ENCODE measurements at places on chromosomes 11 and 22.

GRCh38 chr11:42085736-42086135 is 626.3 kb upstream of the LRRC4C start:
- no peak for DNase-seq

- DNase-seq: no peak
These were observed 32.0 kb downstream of the APLP2 start for GRCh38 chr11:130101661-130102060.

DNA sequence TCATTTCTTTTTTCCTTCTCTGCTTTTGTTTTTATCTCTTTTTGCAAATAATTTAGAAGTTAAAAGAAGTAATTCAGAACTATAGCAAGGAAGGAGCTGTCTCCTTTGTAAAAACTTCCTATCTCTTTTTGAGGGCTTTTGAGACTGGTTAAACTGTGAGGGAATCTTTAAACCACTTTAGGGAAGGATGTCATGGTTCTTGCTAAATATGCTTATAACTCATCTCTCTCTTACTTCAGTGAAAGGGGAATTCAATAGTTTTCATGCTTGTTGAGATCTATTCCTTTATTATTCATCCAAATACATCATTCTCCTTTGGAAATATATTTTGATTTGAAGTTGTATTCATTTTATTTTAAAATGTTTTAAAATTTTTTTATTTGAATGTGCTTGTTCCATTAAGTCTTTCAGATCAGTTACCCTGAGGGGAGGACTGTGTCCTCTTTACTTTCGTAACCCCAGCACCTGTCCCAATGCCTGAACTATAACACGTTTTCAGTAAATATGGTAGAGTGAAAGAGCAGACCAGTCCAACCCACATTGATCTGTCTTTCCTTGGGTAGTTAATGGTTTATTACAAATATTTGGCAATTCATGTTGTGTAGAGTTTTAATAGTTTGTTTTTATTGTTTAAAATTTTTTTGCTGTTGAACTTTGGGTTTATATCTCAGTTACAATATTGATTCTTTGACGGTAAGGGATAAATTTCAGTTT is 27.5 kb downstream of the AMOTL1 start:
- DNase-seq: no peak

DNA sequence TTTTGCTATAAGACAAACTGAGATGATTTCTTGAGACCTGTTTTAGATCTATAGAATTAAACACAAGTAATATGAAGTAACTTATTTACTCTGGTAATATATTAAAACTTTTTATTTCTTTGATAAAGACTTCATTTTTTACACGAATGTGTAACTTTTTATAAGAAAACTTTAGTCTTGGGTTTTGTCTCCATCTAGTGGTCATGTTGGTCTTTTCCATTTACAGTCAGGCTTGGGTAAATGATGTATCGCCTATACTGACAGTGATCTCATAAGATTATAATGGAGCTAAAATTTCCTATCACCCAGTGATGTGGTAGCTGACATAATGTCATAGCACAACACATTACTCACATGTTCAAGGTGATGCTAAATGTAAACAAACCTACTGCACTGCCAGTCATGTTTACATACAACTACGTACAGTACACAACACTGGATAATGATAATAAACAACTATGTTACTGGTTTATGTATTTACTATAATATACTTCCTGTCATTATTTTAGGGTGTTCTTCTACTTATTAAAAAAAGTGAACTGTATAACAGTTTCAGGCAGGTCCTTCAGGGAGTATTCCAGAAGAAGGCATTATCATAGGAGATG is 7.5 kb upstream of the C11orf97 start:
- no peak for DNase-seq

- DNase-seq: no peak
These were observed 368 bp upstream of the CHORDC1 start for GRCh38 chr11:90223248-90223585.

DNA sequence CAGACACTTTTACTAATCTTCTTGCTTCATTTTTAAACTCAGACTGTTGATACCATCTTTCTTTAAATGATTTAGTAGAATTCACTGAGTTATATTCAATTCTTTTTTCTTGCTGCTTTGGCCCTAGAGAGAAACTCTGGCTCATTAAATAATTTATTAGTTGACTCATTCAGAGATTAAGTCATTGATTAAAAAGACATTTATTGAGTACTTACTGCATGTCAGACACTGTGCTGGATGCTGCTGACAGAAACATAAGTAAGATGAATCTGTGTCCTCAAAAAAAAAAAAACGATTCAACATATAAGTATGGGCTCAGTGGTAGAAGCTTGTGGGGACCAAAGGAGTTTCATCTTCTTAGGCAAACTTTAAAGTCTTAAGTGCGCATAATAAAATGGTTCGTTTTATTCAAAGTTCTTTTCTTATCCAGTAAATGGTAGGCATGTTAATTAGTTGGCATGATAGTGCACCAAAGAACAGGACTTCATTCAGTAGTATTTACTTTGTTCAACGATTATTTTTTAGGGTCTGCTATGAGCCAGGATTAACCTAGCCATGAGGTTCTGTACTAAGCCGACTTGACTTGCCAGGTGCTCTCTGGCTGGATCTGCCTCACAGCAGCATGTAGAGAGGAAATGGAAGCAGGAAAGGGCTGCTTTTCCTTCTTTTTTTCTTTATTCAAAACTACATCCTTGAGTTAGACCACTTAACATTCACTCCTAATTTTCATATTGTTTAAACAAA is 281.0 kb upstream of the CTSC start:
- no peak for DNase-seq

DNA sequence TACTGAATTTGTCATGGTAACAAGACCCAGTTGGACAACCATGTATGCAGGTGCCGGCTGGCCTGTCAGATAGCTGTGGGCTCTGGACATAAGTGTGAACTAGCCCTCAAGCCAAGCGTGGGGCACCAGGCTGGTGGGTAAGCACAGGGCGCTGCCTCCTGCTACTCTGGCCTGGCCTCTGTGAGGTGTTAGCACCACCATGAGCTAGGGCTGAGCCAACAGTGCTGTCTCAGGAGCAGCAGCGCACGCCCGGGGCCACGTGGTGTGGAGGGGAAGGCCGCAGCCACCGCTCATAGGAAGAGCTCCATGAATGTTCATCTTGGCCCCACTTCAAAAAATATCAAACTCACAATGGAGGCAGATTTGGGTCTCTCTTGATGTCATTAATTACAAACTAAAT is 35.3 kb upstream of the GNB1L start:
- DNase-seq: no peak

DNA sequence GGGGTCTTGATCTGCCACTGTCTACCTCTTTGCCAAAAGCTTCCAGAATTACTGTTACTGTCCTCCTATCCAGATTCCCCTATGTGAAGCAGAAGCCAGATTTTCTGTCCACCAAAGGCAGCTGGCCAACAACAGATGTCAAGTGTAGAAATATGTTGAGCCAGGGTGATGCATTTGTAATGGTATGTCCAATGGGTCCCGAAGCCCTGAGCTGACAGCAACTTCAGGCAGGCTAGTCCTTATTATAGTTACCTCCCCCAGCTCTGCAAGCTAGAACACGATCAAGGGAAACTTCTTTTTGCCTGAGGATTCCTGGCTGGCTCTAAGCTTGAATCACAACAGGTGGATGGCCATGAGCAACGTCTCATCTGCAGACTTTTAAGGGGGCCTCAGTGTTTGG is 10.2 kb downstream of the PAMR1 start:
- DNase-seq: no peak

- no peak for DNase-seq
These were observed 35.4 kb upstream of the CYB5R3 start for GRCh38 chr22:42684462-42685195.

DNA sequence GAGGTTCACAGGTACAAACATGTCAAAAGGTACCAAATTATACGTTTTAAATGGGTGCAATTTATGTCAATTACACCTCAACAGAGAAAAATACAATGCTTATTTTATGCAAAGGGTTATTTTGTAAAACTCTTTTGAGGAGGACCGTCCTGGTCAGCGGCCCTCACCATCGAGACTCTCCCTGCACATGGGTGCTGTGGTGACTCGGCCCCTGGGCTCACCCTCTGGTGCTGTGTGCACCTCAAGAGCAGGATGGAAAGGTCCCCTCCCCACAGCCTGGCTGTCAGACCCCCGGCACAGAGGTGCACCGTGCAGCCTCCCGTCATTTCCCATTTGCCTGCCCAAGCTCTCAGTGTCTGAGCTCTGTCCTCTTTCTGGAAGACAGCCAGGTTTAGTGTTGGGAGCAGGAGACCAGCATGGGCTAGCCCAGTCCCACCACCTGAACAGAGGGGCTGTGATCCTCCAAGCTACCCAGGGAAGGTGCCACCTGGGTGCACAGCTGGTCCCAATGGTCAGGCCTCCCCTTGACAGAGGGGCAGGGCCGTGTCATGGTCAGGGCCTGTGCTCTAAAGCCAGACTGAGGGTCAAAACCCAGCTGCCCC is 41.8 kb upstream of the PRODH start:
- DNase-seq: no peak

GRCh38 chr11:131467645-131468394 is 97.4 kb downstream of the NTM start:
- DNase-seq: no peak

DNA sequence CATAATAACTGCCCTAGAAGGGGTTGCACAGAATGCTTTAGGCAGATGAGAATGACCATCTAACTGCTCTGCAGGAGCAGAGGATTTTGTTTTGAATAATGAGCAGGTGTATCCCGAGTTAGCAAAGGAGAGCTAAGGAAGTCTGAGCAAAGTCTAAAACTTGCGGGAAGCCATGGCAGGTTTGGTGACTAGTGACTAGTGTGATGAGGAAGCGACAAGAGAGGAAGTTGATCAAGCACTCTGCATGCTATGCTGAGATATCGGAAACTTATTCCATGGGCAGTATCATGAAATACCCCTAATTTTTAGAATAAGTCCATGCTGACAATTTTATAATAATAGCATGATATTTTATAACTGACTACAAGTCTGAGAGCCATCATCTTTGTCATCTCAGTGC is 12.9 kb downstream of the OLFML1 start:
- DNase-seq: no peak

DNA sequence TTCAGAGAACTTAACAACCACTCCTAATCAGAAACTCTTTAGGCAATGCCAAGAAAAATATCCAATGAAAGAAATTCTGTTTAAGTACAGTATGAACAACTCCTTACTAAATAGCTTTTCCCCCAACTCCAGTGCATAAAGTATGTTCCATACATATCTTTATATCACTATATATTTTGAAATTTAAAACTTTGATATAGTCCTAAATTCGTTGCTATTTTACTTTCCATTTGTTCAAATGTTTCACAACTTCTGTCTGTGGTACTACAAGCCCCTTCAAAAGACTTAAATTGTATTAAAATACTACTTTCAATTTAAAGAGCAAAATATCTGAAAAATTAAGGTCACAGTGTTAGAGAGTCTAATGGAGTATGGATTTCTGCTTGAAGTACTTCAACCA is 52.6 kb downstream of the STK33 start:
- DNase-seq: no peak

DNA sequence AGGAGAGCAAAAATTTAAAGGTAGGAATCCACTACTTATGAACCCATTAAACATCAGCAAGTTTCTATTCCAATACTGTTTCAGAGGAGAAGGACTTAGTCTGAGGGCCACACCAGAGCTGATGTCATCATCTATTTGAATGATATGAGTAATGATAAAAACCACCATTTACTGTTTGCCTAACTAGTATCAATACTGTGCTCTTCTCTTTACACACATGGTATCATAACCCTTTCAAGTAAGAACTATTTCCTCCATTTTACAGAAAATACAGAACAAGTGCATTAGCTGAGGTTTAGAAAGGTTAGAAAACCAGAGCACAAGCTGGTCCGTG is 651.3 kb upstream of the KIRREL3 start:
- no peak for DNase-seq

GRCh38 chr11:64053699-64054098 is 18.0 kb downstream of the FLRT1 start:
- no peak for DNase-seq

- DNase-seq: no peak
These were observed 8.9 kb downstream of the TPST2 start for GRCh38 chr22:26581026-26581425.

DNA sequence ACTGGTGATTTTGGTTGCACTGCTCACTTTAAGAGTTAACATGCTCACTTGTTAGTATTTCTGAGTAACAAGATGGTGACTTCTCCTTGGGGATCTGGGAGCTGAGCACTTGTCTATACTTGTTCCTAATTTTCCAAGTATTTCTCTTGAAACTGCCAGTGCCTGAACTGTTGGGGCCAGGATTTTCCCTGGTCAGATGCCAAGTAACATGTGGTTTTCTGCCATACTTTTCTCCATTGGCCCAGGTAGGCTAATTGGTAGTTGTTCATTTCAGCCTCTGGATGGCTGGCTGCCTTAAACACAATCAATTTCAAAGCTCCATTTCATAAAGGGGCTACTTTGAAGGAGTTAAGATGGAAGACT is 35.0 kb downstream of the RNF141 start:
- DNase-seq: no peak

DNA sequence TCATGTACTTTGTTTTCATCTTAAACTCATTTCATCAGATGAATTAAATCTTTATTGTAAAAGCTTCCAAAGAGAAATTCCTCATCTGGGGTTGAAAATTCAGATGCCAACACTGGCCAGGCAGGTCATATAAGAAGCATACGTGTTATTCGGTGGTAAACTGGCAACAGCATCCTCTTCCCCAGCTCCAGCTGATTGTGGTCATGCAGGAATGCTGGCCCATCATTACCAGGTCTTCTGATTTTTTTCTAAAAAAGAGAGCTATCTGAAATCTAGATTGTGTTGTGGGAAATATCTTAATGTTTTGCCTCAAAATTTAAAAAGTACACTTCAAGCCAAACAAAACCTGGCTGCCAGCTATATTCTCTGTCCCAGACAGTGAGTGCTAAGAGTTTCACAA is 53.6 kb downstream of the ARFGAP2 start:
- no peak for DNase-seq

DNA sequence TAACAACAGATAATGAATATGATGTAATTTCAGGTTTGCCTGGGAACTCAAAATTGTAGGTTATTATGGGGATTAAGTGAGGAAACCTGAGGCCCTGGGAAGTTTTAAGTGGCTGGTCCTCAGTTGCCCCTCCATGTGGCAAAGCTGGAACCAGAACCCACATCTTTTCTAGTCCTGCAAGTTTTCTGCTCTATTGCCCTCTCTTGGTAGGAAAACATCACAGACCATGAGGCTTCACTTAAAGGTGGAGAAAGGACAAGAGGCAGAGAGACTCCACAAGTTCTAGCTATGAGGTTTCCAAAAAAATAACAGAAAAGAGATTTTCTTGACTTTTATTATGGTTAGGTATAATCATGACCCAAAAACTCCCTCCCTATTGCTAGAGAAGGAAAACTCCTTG is 115.5 kb upstream of the DDI1 start:
- no peak for DNase-seq

GRCh38 chr22:20494978-20495860 is at the start of gene KLHL22:
TSS of gene KLHL22 (minus strand) at chr22:20495795. CDS start at chr22:20489211, 6,584 bp downstream.
- DNase-seq: no peak

DNA sequence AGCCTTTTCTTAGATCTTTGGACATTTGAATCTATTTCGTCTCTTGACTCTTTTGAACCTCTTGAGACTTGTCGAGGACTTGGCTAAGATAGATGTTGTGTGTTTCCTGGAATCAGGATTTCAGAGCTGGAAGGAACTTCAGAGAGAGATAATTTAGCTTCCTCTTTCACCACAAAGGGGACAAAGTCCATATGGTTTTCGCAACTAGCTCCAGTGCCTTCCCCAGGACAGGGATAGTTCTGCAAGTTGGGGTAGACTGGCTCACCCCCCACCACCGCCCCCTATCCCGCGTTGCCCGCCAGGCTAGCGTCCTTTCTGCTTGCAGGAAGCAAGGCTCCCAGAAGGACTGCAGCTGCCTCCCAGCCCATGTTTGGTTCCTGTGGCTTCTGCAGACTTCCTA is 75.7 kb upstream of the MYO18B start:
- no peak for DNase-seq

GRCh38 chr11:34749666-34750659 is 129.1 kb downstream of the EHF start:
- no peak for DNase-seq
